ENCODE measurements at places on chromosomes 3 and 15. TPM values are rescaled to one million over a fixed set of nuclear protein-coding genes. Genes with fewer than 3 reads are reported as not detected.

The GOLGA8R gene
- 0.33 TPM for total RNA-seq

The PTPN23 gene
- total RNA-seq, result 14.2 TPM

The FAM107A gene
- 0.09 TPM for total RNA-seq

The FLNB gene
- 288 TPM for total RNA-seq

The GALNT15 gene
- total RNA-seq, result 82.4 TPM

The BLM gene
- 2.4 TPM for total RNA-seq

The C3orf70 gene
- total RNA-seq, result 9.9 TPM

The BCL2A1 gene
- total RNA-seq, result 0.09 TPM

The SSUH2 gene
- total RNA-seq, result 0.76 TPM

The ZNF619 gene
- 6.5 TPM for total RNA-seq

The PRTG gene
- total RNA-seq, result 2.6 TPM

The SCN11A gene
- total RNA-seq, result 0.09 TPM

The GOLGA6D gene
- total RNA-seq, result not detected

The CCK gene
- not detected for total RNA-seq

The PTPRG gene
- total RNA-seq, result 13.6 TPM

The ERC2 gene
- 0.33 TPM for total RNA-seq

The PARP3 gene
- total RNA-seq, result 4.7 TPM

The MCF2L2 gene
- total RNA-seq, result 0.09 TPM

The ZNF660 gene
- total RNA-seq, result under 0.01 TPM

The MAP6D1 gene
- 0.69 TPM for total RNA-seq

The KBTBD12 gene
- not detected for total RNA-seq

The SMAD6 gene
- 19.9 TPM for total RNA-seq

The NAALADL2 gene
- total RNA-seq, result 0.52 TPM

The SPATA16 gene
- total RNA-seq, result not detected

The MME gene
- total RNA-seq, result 1.1 TPM

The SPATA12 gene
- 0.52 TPM for total RNA-seq

The GPD1L gene
- total RNA-seq, result 13.7 TPM

The LOXL1 gene
- 0.98 TPM for total RNA-seq

The COLQ gene
- 0.43 TPM for total RNA-seq

The BMF gene
- total RNA-seq, result 5.4 TPM

The SEMA6D gene
- total RNA-seq, result 1.5 TPM

The IMPG2 gene
- 0.69 TPM for total RNA-seq

The EPHA3 gene
- under 0.01 TPM for total RNA-seq

The AGTR1 gene
- total RNA-seq, result not detected

The SNX4 gene
- total RNA-seq, result 52.8 TPM

Measured in dermis lymphatic vessel endothelial cell (primary cell).